ENCODE measurements at places on chromosomes 4 and X. TPM values are rescaled to one million over a fixed set of nuclear protein-coding genes. Genes with fewer than 3 reads are reported as not detected.
A peak's percentile ranks its signal among the peaks of the same experiment; 100 is the strongest.

Gene SH3D19
- total RNA-seq = 23.3 TPM

Gene SLC10A4
- not detected for total RNA-seq

DNA sequence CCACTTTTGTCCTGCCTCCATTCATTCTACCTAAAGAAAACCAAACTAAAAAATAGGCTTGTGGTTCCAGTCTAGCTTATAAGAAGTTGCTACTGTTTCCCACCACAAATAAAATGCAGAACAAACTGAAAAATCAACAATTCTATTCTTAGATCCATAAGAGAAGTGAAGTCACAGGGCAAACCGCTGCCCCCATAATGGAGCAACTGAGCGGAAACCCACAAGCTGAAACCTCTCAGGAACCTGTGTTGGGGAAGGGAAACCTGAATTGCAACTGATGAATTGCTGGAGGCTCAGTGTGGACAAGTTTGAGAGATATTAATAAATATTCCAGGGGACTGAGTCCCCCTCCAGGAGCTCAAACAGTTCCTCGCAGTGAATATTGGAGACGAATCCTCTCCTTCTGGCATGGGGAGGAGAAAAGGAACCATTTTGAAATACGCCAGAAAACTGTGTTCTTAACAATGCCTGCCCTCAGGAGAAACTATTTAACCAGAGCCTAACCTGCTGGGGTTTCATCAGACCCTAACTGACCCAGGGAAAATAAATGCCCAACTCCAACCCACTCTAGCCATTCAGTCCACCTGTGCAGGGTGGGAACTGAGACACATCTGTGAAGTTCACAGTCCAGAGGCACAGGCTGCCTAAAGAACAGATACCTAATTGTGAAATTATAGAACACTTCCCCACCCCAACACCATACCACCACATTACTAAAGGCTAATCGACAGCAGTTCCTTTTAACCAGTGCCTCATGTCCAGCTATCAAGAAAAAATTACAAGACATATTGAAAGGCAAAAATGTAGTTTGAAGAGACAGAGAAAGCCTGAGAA is 22.8 kb upstream of the SH3RF1 start:
- no peak for DNase-seq

DNA sequence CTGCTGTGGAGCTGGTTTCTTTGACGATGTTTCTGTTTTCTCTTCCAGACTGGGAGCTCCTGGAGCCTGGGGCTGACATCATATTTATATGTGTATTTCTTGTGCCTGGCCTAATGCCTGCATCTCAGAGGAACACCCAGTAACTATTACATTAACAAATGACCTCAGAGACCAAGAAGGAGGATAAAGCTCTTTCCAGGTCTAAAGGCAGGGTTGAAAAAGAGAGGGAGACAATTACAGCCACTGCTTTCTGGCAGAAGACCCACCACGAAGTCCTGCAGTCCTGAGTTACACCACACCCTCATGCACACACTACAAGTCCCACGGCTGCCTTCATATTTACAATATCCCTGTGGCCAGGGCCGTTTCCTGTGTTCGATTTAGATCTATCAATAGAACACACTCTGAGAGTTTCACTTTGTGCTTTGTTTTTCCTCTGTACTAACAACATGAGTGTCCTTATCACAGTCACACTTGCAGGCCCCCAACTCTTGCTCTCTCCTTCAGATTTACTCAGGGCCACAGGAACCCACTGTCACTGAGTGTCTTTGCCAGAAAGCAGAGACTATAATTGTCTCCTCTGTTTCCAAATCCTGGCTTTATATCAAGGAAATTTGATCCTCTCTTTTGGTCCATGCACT is 535.5 kb downstream of the MID1IP1 start:
- DNase-seq = no peak

DNA sequence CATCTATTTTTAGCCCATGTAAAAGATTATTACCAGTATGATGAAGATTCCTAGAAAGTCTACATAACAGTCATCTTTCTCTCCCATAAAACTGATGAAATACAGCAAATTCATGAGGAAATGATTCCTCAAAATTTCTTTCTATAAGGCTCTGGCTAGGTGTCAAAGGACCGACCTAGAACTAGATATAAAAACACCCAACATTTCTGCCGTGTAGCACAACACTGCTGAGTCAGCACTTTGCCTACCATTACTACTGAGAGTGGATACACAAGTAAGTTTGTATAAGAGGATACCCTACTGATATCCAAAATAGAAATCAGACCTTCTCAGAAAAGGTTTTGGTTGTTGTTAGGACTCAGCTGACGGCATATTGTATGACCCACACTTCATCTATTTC is 24.7 kb downstream of the TMEM47 start:
- no peak for DNase-seq

DNA sequence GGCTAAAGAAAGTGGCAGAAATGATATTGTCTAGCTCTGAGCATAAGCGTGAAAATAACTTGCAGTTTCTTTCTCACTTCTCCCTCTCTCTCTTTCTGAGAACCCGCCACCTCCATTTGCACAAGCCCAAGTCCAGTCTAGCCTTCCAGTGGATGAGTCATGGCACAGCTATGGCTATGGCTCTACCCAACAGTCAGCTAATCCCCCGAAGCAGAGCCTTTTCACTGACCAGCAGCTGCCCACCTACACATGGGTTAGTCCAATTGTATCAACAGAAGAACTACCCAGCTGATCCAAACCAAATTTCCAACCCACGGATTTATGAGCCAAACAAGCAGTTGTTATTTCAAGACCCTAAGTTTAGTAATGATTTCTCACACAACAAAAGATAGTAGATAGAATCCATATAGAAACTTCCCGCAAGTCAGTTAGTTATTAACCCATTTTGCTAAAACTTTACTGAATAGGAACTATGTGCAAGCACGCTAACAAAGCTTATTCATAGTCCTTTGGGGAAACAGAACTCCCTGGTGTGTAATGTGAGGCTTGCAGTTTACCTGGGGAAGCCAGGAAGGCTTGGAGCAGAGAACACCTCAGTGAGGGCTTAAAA is 282.3 kb downstream of the INPP4B start:
- no peak for DNase-seq

DNA sequence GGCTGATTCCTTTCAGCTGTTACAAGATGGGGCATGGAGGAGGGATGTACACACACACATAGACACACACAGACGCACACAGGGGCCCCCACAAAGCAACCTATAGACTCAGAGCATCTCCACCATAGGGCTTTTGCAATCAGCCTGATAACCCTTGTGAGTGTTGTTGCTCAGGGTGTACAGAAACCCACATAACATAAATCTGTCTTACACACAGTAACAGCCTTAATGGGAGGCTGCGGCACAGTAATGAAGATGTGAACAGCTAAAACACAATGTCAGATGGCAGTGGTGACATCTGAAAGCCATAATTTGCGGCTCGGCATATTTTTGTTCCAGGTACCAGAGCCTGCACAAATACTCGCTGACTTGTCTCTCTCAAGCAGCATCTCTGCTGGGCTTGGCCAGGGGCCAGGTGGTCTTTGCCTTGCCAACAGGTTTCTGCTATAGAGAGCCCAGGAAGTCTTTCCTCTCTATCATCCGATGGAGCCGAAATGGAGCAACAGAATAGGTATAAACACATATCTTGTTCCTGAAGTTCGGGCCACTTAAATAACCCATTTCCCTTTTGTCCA is 357.2 kb upstream of the GATB start:
- peak; percentile 70 for DNase-seq

DNA sequence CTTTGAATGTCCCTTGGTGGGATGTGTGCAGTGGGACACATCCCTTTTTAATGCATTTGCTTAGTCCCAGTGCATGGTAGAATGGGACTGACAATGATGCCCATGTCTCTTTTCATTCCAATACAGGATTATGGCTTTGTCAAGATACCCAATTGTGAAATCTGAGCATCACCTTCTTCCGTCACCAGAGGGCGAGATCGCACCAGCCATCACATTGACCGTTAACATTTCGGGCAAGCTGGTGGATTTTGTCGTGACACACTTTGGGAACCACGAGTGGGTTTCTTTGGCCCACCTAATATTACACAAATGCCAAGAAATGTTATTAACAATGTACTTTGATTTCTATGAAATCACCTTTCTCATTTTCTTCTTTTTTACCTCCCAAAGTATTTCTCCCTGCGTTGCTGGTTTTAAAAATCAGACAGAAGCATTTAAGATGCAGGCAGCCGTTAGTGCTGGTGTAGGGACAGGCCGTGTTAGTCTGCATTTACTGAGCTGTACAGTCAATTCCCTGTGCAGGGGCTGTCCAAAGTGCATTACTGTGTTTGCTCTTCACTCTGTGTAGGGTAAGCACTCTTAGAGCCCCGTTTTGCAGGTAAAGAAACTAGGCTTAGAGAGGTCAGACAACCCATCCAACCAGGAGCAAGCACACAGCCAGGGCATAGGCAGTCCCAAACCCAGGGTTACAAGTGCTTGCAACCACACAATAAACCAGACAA is 46.5 kb downstream of the CWH43 start:
- DNase-seq = peak; percentile 45

Measured in G401 (cell line).